ENCODE measurements at places on chromosomes 2 and 18.

GRCh38 chr2:39545957-39546356, 108.9 kb upstream of the MAP4K3 start:
- DNase-seq: no peak

GRCh38 chr2:147845411-147845971, 662 bp downstream of the ACVR2A start:
- no peak for DNase-seq

DNA sequence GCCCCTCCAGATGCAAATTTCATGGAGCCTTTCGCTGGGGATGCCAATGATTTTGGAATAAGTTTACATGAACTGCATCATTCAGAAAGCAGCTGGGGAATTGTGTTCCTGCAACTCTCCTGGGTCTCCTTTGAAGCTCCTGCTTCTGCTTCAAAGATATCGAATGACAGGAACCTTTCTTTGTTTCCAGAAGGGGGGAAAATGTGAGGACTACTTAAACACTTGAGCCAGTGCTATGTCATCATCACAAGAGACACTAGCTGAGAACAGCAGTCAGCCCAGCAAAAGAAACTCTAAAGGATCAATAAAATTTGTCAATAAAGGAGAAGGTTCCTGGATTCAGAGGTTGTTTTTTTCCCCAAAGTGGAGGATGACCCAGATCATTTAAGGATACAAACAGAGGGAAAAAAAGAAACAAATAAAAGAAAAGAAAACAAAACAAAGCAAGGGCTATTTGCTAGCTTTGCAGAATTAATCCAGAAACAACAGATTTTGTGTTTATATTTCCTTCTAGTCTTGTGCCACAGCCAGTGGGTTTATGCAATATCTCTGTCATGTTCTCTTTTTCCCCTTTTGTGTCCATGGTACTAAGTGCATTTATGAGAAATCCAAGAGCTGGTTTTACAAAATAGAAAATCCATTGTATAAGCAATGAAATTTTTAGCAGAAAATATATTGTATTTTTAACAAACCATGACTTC, 463.7 kb downstream of the CDH2 start:
- DNase-seq: peak; percentile 23

DNA sequence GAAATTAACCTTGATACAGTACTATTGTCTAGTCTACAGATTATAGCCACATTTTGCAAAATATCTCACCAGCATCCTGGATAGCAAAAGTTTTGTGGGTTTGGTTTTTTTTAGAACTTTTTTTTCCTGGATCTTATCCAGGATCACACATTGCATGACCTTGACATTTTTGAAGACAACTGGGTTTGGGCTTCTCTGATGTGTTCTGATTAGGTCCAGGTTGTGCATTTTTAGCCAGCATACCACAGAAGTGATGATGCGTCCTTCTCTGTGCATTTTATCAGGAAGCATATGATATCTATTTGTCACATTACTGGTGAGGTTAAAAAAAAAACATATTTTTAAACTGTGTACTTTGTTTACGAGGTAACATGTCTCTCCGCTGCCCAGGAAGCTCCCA, 221.0 kb upstream of the OSR1 start:
- no peak for DNase-seq

- DNase-seq: no peak
Observed at GRCh38 chr2:202945-203344, 60.9 kb downstream of the SH3YL1 start.

- no peak for DNase-seq
Observed at GRCh38 chr2:227124811-227125210, 39.2 kb downstream of the COL4A4 start.

DNA sequence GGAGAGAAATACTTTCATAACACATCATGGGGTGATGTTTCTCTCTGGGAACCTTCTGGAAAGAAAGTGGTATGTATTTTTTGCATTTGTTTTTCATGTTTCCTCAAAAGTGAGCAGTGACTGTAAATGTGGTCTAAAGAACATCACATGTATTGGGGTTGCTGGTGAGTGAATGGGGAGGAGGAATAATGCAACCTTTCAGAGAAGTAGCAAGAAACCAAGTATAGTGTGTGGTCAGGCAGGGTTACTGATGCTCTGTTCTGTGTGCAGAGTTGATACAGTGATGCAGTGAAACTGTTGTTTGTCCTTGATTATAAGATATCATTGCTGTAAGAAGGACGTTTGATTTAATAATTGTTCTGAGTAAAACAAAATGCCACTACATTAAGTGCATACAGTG, 24.1 kb downstream of the ADNP2 start:
- DNase-seq: no peak

GRCh38 chr2:148909114-148909513, 34.1 kb downstream of the KIF5C start:
- no peak for DNase-seq

DNA sequence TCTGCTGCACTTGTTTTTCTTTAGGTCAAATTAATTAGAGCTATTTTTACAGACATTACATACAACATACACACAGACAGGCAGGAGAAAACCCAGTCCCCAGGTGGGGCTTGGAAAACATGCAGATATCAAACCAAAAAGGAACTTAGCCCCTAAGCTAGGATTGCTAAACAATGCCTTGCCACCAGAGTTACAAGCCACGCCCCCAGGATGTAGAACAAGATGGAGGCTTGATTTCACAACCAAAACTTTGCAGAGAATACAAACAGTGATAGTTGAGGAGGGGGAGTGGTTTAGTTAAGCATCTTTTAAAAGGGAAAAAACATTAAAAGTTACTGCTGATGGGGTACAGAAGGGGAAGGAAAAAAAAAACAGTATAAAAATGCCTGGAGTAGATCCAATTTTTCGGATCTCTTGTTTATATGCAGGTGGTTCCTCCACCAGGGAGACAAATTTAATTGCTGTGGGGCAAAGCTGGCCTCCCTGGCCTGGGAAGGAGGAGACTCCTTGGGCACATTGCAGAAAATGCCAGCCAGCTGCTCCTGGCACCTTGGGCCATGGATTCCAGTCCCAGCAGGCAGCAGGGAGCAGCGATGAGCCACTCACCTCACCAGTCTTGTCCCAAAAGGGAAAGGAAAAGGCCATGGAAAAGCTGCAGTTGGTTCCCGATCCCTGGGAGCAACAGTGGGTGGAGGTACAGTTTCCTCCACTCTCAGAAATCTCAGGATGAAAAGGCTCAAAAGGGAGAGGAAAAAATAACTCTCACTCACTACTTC, 348.4 kb upstream of the REG3G start:
- DNase-seq: no peak

- DNase-seq: no peak
Observed at GRCh38 chr2:241228081-241228859, 39.8 kb downstream of the ANO7 start.

GRCh38 chr2:143694335-143694734, 565.1 kb downstream of the ARHGAP15 start:
- DNase-seq: no peak

DNA sequence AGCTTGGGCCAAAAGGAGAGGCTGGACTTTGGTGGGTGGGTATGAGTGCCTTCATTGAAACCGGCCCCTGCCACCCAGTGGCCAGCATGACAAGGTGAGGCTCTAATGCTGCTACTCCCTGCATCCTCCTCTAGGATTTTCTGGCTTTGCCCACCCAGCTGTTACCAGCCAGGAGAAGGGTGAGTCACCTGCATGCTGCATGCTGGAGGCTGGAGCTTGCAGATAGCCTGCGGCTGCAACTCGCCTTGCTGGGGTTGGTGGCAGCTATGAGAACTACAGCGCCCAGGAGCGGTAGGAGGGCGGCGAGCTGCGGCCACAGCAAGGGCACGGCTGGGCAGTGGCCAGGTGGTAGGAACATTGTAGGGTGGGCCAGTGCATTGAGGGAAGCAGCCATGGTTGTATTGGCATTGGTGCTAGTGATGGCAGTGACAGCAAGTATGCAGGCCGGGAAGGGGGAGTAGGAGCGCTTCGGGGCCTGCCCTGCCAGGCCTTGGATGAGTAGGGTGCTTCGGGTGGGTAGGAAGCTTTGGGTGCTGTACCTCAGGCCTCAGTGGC, 75.4 kb upstream of the SLC35G4 start:
- no peak for DNase-seq

DNA sequence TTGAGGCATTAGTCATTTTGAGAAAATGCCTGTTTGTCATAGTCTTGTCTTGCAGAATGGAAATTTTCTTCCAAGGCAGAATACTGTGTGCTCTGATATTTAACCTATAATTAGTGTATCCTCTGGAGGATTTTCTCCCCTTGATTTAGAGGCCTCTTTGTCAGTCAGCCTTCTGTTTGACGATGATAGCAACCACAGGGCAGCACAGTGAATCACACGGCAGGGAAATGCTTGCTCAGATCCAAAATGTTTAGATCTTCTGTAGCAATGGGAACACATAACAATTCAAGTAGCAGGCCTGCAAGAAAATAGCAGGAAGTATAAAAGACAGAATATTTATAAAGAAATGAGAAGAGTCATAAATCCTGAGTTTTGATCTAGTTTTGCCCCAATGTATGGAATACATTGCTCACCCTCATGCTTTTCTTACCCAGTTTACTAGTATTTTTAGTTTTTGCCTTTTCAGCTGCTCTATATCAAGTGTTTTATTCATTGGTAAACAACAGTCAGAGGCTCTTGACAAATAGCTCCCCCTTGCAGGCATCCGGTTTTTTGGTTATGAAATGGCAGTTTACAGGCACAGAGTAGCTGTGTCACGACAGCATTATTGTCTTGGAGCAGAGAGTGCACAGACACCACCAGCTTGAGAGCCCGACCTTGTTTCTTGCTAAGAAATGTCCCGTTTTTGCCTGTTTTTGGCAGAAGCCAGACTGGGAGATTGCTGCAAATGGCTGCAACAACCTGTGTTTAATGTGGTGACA, 185.1 kb downstream of the MYO3B start:
- no peak for DNase-seq

DNA sequence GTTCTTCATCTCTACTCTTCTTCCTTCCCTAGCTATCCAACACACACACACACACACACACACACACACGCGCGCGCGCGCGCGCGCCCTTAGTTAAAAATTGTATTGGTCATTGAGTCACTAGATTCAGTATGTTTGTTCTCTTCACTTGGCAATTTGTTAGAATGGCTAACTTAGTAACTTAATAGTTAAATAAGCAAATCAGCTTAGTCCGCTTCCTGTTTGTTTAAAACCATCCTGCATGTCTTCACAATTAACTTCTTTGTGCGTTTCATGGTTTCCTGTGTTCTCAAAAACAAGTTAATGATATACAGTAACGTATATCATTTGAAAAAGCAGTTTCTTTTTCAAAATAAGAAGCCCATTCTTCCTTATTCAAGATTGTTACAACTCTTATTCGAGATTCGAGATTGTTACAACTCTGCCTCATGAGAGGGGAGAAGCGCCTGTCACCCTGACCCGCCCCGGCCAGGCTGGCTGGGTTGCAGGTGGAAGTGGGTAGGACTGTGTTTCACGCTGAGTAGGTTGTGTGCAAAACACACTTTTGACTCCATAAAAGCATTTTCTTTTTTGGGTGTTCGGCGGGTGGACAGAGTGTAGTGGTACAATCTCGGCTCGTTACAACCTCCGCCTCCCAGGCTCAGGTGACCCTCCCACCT, 9.5 kb upstream of the CNNM3 start:
- DNase-seq: no peak

GRCh38 chr2:219441451-219442255, 7.0 kb downstream of the SPEG start:
- no peak for DNase-seq

DNA sequence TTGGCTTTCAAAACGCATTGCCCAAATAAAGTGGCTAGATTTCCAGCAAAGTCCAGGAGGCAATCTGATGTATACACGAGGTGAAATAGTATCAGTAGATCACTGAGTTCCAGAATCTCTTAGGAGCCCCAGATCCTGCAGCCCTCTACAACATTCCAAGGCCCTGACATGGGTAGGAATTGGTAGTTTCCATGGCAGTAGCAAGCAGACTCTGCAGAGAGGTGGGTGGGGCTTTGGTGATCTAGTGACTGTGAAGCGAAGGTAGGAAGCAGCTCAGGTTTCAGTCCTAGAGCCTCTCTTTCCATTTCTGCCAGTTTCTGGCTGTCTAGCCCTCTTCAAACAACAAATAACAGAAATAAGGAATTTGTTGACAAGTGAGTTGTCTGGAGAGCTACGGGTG, 13.8 kb upstream of the SGPP2 start:
- DNase-seq: no peak

DNA sequence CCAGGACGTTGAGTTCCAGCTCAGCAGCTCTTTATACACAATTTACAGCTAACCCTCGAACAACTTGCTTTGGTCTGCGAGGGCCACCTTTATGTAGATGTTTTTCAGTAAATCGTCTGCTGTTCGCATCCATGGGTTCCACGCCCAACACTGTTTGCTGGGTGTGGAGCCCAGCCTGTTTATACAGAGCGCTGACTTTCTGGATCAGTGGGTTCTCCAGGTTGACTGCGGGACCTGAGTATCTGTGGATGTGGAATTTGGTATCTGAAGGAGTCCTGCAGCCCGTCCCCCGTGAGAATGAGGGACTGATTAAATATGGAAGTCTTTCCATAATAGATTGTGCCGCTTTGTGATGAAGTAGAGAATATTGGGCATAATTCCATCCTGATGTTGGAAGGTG, 2.9 kb downstream of the CTDP1 start:
- DNase-seq: no peak

DNA sequence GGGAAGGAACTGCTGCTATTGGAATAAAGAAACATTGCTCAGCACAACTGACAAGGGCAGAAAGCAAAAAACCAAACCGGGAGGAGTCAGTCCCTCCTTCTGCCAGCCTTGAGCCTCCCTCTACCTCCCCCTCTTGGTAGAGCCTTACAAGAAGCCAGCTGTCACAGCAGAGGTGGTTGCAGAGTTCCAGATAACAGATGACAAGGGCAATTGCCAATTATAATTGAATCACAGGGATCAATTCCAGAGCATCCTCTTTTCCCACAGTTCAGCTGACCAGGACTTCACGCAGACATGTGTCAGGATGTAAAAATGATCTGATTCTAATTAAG, 548.2 kb upstream of the LRRTM1 start:
- DNase-seq: peak; percentile 39

- DNase-seq: no peak
Observed at GRCh38 chr2:73901143-73901542, 8.3 kb downstream of the ACTG2 start.

- no peak for DNase-seq
Observed at GRCh38 chr2:233803292-233803911, 25.3 kb downstream of the MROH2A start.
